ENCODE measurements at places on chromosomes 1 and 21.

GRCh38 chr1:101437800-101438199 is 201.0 kb downstream of the S1PR1 start:
- no peak for DNase-seq

DNA sequence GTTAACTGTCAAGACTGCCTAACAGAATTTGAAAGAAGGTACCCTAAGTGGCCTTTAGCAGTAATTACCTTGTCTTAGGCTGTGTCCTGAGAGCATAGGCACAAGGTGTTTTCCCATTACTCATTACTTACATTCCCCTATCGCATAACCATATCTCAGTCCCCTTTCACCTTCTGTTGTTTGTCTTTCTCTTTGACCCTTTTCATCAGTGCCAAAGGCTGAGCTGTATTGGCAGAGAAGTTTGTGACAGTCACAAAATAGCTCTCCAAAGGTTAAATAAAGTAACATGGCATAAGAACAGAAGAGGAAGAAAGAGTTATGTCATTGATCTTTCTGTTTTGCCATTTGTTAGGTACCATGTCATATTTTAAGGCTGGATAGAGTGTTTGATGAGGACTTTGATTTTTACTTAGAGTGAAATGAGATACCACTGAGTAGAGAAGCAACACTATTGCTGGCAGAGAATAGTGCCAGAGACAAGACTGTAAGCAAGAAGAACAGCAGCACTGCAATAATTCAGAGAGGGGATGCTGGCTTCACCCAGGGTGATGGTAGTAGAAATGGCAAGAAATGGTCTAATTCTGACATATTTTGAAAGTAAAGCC is 497.8 kb downstream of the TTLL7 start:
- DNase-seq, result no peak

GRCh38 chr1:41955461-41956159 is 36.9 kb upstream of the HIVEP3 start:
- peak; percentile 91 for DNase-seq

DNA sequence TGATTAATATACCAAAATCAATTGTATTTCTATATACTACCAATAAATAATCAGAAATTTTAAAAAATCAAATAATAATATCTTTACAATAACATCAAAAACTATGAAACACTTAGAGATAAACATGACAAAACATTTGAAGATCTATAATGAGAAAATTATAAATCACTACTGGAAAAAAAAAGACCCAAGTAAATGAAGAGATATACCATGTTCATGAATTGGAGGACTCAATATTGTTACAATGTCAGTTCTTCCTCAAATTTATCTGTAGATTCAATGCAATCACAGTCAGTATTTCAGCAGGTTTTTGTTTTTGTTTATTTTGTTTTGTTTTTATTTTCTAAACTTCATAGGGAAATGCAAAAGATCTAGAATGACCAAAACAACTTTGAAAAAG is 4.2 kb upstream of the ITPKB start:
- DNase-seq, result no peak

DNA sequence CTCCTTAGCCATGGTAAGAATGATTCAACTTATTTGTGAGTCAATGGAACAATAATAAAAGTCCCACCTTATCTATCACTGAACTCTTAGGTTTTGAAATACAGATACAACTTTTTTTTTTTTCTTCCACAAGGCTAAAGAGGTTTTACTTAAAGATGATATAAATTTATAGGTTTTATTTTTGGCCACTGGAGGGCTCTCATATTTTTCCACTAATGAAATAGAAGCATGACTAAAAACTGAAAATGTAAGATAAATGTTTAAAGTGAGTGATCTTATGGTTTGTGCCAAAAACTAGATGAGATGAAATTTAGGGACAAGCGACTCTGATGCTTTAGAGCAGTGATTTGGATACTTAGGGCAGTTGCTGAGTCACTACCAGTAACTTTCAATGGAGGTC is 499.0 kb downstream of the NUF2 start:
- peak; percentile 42 for DNase-seq

GRCh38 chr1:189220750-189221149 is 1256.9 kb downstream of the BRINP3 start:
- DNase-seq, result no peak

DNA sequence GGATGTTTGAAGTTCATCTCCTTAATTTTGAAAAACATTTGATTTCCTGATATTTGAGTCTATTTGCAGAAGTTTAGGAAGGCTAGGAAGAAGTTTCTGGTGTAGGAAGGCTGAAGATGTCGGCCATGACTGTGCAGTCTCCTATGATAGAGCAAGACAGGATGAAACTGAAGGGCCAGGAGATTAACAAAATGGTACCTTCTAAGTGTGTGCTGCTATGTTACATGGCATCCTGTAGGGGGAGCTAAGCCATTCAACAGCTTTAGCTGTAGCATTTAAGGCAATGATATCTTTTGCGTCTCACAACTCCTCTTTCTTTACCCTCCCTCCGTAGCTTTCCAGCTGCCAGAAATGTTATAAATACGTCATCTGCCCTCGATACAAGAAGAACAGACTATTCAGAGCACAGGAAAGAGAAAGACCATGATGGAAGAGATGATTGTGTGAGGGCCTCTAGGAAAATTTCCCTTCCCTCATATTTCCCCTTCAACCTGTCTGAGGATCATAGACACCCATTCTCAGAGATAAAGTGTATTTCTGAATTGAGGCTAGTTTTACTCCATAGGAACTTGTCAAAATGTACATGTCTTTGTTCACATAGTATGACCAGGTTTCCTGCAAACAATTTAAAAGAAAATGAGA is 61.1 kb downstream of the XCL1 start:
- DNase-seq, result peak; percentile 63

DNA sequence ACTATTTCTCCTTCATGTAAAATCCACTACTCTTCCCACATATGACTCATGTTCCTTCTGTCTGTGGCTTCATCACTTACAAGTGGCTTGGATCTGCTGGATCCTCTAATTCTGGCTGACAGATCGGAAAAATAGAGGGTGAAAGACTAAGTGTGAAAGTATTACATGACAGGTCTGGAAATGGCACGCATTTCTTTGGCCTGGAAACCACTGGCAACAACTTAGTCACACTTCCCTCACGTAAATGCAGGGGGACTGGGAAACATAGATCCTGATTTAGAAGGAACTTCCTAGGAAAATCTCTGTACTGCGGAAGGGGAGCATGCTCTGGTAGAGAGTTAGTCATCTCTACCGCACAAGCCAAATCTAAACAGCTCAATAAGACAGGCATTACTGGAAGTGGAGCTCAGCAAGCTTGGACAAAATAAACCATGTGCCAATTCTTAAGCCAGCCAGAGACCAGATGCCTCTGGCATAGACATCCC is 305.4 kb upstream of the PTBP2 start:
- DNase-seq, result peak; percentile 100

GRCh38 chr1:43651188-43651587 is 1.2 kb downstream of the KDM4A start:
- DNase-seq, result no peak

Data from fibroblast of mammary gland (primary cell).